Ascending aorta (tissue), 2 donors: ENCODE measurements at places on chromosomes 7 and 10. TPM values are rescaled to one million over a fixed set of nuclear protein-coding genes. Genes with fewer than 3 reads are reported as not detected.
A peak's percentile ranks its signal among the peaks of the same experiment; 100 is the strongest.

- DNase-seq: no peak
Measured at GRCh38 chr10:6537770-6538169, 42.3 kb downstream of the PRKCQ start.

ABCC2 gene
- total RNA-seq: 0.96 TPM

GRCh38 chr7:29815181-29816105, 9.1 kb downstream of the WIPF3 start:
- no peak for DNase-seq

DNA sequence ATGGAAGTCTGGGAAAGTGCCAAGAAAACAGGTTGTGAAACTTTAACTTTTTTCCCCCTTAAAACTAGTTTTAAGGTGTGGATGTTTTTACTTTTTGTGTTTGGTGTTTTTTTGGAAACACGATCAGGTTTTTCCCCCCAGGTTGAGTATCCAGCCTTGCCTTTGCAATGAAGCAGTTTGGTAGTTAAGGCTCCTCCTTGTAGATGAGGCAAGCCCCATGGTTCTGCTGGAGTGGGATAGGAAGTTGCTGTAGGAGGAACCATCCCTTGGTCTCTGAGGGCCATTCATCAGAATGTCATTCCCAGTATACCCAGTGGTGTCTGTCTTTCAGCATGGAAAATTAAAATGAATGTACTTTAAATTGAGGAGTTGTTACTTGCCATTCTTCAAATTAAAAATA, 2.7 kb downstream of the CUL1 start:
- no peak for DNase-seq

DNA sequence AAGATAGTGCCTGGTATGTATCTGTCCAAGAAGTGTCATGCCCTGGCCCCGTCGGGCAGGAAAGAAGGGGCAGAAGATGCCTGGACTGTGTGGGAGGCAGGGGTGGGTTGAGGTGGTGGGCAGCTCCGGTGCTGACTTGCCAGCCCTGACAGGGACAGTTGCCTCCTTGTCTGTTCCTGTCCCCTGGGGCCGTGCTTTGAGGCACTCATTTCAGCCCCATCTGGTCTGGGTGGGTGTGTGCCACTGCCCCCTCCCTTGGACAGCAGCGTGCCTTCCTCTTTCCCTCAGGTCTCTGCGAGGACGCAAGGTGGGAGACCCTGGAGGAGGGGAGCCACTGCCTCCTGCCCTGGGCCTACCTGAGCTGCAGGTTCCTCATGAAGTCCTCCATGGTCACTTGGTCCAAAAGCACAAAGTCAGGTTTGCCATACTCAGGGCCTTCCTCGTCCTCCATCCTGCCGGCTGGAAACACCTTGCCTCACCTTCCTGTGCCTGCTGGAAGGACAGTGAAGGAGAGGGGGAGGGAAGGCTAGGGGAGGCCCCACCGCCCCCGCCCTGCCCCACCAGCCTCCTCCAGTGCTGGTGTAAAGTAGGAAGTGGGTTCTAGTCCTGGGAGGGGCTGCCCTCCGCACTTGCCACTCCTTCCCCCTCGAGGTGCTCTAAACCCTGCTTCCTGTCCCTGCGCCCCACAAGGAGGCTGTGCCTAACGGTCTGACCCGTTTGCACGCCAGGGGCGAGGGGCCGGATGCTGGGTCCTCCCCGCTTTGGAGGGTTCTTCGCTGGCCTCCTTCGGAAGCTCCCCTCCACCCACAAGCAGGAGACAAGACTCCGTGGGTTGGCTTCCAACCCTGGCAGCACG, at the start of gene MYO1G:
MYO1G (minus strand) TSS at position 505 of the 856 bp plus-strand sequence; CDS start at position 451, 54 bp downstream.
- peak; percentile 45 for DNase-seq

- no peak for DNase-seq
Measured at GRCh38 chr7:11506417-11506816, 325.6 kb downstream of the THSD7A start.

STEAP4 gene
- total RNA-seq: 211 TPM

GRCh38 chr10:132684164-132684891, 101.6 kb downstream of the NKX6-2 start:
- DNase-seq: no peak

DNA sequence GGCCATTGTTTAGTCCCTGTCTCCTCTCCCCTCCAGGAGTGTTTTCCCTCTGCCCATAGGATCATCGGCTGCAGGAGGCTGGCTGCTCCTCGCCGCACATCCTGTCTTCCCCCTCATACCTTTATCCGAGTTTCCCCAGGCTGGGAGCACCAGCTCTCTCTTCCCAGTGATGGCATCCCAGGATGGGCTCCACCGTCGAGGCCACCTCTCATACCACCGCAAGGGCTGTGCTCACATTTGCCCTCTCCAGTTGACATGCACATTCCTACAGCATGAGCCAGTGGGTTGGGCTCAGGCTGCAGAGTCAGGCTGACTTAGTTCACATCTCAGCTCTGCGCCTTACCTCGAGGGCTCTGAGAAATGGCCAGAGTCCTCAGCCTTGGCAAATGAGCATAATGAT, 12.1 kb downstream of the HKDC1 start:
- DNase-seq: no peak

DNA sequence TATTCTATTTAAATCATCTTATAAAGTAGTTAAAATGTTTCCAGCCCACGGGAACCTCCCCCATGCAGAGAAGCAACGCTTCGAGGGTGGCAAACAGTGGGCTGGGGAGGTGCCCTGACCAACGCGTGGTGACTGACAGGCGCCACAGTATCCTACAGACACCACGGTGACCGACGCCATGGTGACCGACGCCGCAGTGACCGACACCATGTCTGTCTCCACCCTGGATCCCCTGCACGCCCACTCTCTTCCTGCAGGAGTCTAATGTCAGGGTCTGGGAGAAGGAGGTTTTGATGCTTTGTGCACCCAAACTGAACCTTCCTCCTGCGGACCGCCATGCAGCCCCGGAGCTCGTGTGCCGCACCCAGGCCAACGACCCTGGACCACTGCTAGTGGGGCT, 464.4 kb downstream of the PTPRN2 start:
- no peak for DNase-seq

CYP3A5 gene
- 0.43 TPM for total RNA-seq

- DNase-seq: no peak
Measured at GRCh38 chr7:151715666-151716315, 161.1 kb downstream of the PRKAG2 start.

FAM131B gene
- 0.53 TPM for total RNA-seq

DNA sequence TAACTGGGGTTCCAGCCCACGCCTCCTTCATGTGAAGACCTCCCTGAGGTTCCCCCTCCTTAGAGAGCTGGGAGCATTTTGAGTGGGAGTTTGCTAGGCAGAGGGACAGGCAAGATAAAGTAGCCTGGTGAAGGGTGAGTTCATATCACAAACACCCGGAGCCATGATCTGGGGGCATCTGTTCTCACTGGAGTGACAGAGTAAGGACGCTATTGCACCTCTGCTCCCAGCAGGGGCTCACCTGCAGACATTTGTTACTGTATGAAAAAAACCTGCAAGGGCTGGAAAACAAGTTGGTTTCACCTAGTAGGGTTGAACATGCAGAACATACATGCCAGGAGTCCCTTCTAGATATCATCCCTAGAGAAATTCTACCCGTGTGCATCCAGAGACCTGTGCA, 88.4 kb downstream of the CARD11 start:
- no peak for DNase-seq

DNA sequence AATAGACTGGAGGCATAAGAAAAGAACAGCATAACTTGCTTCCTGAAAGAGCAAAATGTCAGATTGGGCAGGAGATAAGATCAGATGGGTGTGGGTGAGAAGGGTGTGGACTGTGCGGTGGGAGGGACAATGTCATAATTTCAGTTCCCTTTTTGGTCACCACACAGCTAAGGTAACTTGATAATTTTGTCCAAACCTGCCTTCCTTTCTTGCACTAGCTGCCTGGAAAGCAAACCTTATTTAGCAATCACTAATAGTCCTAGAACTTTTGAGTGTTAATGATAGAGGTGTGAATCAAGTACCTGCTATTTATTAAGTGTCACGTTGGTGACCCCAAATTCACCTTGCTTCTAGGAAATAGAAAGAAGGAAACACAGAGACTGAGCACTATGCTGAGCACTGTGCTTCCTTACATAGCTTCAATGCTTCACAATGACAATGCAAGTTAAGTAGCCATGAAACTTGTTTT, 72.4 kb upstream of the SP4 start:
- DNase-seq: no peak
